NCI-H748 treated with DMSO at 0.1 percent for 48 hours (cell line): ENCODE measurements at places on chromosomes 2 and 18.

- DNase-seq = no peak
Measured at GRCh38 chr18:7596147-7596546, 29.0 kb downstream of the PTPRM start.

DNA sequence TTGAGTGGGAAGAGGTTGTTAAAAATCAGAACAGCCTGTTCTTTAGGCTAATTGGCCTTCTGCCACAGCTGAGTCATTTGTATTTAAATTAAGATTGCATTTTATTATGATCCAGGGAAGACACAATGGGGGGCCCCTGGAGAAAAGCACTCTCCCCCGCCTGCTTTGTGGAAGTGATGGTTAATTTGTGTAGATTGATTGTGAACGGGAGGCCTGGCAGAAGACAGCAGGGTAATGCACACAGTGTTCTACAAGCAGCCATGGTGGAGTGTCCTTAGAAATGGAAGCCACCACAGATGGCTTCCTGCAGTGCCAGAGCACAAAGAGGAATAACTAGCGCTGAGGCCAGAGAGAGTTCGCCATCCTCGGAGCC, 19.6 kb downstream of the RAMP1 start:
- DNase-seq = no peak

DNA sequence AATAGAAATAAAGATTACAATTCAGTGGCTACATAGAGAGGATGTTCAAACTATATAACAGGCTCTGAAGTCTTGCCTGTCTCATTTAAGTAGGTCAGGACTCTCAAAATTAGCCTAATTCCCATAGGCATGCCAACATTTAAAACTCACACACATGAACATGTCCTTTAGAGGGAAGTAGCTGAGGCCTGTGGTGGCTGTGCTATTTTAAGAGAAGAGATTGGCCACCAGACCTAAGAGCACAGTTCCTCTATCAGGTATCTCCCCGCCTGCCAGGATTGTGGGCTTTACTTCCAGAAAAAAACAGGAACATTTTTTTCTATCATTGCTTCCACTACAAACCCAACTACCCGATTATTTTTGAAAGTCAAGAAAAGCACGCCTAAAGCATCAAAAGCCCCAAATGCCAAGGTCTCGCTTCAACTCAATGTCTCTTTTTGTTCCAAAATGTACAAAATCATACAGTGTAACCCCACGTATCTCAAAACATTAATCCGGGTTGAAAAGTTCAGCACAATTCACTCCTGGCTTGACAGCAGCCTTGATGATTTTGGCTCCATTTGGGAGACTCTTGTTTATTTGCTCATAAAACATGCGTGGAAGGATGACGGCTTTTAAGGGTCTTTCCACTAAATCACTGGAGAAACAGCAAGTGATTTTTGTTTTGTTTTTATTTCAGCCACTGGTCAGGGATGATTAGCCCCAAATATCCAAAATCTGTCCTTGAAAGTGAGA, 15.3 kb downstream of the FHL2 start:
- DNase-seq = no peak

GRCh38 chr2:99867770-99868169, 274.6 kb downstream of the AFF3 start:
- no peak for DNase-seq

GRCh38 chr2:239193401-239193811, 207.4 kb downstream of the HDAC4 start:
- no peak for DNase-seq
